ENCODE measurements at places on chromosomes 2 and 18.
A peak's percentile ranks its signal among the peaks of the same experiment; 100 is the strongest.

DNA sequence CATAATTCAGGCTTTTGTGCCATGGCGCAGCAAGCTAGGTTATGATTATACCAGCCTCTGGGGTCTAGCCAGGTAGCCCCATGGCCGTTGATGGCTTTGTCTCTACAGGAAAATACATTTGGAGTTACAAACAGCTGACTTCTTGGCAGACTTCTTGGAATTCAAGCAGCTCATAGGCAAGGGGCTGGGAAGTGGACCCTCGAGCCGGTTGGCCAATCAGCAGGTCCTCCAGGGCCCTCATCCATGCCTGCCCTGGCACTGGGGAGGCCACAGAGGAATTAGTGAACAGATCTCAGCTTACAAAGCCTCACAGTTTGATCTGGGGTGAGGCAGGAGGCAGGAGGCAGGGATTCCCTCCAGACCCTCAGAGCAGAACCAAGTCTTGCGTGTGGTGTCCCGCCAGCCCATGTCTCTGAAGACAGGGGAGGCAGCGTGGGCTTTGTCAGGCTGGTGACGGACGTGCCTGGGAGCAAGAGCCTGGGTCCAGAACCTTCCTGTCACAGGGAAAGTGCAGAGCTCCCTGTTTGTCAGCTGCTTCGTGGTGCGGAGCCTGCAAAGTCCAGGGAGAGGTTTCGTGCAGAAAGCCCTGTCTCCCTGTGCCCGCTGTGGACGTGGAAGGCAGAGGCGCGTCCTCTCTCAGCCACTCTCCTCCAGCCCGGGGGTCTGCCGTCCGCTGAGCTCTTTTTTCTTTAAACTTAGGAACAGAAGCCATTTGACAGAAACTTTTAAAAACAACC, 131.7 kb downstream of the KLHL29 start:
- DNase-seq = no peak

GRCh38 chr2:211816754-211817153, 721.8 kb downstream of the ERBB4 start:
- DNase-seq = no peak

DNA sequence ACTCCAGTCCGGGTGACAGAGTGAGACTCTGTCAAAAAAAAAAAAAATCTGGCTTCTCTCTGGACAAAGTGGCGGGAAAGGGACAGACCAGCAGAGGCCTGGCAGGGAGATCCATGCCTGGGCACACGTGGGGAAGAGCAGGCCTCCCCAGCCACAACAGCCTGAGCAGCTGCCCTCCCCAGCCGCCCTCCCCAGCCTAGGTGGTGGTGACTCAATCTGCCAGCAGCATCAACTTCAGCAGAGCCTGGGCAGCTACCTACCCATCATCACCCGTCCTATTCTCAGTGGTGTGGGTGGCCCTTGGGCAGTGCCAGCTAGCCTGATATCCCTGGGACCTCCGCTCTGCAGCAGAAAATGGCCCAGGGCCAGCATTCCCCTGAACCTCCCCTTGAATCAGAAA, 612.4 kb downstream of the FBXO15 start:
- DNase-seq = no peak

- DNase-seq = peak; percentile 34
These were observed 234.1 kb downstream of the DYSF start for GRCh38 chr2:71687412-71687811.

- DNase-seq = peak; percentile 29
These were observed 8.6 kb upstream of the ESPNL start for GRCh38 chr2:238091436-238092060.

GRCh38 chr2:148667113-148667836, 22.7 kb downstream of the EPC2 start:
- DNase-seq = no peak

DNA sequence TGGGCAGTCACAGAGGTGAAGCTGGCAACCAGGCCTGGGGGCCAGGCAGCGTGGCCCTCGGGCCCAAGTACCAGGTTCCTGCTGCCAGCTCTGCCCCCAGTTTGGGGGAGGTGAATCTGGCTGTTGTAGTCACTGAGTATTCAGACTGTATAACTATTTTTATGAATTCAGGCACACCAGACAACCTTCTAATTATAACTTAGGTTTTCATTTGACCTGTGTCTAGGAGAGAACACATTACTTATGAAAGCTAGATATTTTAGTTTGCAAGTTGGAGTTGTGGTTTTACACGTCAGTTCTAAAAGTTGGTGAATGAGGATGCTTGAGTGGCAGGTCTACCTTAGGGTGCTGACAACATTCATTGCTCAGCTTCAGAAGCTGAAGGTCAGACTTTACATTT, 71.7 kb downstream of the LIMS1 start:
- DNase-seq = no peak

GRCh38 chr2:171966235-171966634, 33.5 kb upstream of the METAP1D start:
- DNase-seq = no peak

DNA sequence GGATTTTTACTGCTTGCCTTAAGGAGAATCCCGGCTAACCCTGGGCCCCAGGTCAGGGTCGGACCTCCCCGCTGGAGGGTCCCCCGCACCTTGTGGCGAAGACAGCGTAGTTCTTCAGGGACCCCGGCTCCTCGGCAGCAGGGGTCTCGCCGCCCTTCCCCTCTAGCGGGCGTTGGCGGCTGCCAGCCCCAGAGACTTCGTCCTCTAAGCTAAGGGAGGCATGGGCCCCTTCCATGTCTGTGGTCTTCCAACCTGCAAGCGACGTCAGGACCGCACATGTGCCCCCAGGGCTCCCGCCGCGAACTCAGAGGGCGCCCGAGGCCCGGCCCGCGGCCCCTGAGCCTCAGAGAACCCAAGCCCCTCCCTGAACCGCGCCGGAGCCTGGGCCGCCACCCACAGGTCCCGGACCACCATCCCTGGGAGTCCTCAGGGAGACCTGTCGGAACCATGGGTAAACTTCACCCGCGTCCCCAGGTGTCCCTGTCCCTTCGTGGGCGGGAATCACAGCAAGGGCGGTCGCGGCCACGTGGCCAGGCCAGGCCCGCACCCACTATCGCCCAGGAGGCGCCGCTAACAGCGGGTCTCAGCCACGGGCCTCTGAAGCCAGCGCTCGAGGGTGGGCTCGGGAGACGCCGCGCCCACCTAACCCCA, 562 bp downstream of the ANKMY1 start:
- no peak for DNase-seq

- no peak for DNase-seq
These were observed 115.2 kb downstream of the GFPT1 start for GRCh38 chr2:69271831-69272257.

DNA sequence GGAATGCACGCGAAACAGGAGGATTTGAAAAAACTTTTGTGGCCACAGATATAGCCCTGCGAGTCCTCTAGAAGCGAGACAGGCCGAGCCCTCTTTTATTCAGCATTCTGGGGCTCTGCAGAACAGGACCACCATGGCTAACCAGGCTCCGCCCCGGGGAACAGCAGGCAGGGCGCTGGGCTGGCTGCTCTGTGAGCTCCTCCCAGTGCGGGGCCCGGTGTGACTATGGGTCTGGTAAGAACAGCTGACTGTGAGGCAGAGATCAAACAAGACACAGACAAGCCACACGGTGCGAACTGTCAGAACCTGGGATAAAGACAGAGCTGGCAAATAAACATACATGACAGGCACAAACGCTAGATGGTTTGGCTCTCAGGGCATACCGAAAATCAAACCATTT, 15.5 kb downstream of the PXDN start:
- DNase-seq = no peak

GRCh38 chr2:157894694-157895435, 18.7 kb upstream of the ACVR1 start:
- no peak for DNase-seq
